ENCODE measurements at places on chromosomes 7 and 10. TPM values are rescaled to one million over a fixed set of nuclear protein-coding genes. Genes with fewer than 3 reads are reported as not detected.

- DNase-seq = no peak
Observed at GRCh38 chr10:90302758-90303481, 554.9 kb downstream of the HTR7 start.

DNA sequence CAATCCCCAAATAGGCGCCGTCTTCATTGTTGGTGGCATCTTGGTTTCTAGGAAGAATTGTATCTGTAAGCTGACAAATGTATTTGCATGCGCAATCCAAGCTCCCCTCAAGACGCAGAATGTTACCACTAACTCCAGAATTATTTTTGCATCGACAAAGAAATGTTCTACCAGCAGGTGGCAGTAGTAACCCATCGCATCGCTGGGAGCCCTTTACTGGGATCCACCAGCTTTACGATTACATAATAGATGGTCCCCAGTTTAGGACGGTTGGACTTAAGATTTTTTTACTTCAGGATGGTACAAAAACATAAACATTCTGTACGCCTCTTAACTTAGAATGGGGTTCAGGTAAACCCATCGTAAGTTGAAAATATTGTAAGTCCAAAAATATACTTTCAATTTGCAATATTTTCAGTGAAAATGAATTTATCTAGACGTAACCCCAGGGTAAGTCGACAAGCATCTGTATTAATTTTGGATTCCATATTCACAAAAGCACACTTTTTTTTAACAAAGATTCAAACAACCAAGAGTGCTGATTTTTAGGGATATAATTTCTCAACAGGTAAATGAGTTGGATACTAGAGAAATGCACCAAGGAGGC lies 114.0 kb upstream of the COBL start:
- DNase-seq = peak; percentile 89

DNA sequence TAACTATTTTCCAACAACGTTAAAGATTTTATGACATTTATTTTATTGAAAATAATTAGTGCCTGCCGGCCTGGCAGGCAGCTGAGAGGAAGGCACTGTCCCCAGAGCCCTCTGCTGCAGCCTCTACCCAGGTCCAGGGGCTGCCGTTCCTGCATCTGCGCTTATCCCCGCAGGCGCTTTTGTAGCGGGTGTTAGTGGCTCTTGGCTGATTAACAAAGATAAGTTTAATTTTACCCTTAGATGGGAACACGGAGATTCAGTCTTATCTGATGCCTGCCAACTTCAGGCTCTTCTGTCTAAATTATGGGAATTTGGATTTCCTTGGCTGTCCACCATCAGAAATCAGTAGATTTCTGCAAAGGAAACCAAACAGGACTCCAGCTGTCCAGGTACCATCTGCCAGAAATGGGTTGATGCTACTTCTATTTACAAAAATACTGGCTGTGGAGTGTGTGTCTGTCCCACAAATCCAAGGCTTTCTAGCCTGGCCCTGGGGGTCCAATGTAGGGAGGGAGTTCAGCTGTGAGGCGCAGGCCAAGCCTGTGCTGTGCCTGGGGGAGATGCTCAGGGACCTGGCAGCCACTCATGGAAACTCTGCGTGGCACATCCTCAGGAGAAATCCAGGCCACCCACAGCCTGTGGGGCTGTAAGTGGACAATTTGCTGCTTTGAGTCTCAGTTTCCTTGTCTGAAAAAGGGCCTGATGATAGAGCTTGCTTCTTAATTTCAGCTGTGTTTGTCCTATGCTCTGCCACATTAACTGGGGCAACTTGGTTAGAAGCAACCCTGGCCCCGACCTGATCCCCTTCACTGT lies 62.0 kb upstream of the IGFBP3 start:
- no peak for DNase-seq

DNA sequence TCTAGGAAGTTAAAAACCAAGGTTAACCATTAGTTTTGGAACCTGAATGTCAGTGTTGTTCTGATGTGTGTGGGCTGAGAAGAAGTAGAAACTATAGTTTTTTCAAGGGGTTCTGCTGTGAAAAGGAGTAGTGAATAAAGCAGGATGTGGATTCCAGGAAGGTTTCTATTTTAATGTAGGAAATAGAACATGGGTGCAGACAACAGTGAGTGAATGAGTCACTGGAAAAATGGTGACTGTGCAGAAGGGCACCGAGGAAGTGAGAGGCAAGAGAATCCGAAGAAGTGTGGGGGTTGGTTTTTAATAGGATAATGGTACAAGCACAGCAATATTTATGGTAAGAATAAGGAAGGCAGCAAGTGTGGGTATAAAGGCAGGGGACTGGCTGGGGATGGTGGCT lies 120.4 kb downstream of the ARHGAP21 start:
- DNase-seq = no peak

DNA sequence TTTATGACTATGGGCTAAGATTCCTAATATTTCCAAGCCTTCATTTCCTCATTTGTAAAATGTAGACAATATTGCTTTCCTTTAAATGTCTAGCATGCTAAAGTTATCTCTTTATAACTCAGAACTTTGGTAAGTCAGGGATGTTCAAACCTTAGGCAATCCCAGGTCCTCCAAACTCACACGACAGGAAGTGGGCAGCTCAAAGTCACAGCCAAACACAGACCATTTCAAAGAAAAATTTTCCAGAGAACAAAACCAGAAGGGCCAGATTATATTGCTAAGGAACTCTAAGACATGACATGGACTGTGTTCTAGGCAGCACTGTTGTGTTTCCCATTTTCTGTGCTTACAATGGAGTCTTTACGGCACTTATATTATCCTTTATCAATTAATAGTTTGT lies 87.8 kb upstream of the DYNC1I1 start:
- DNase-seq = no peak

DNA sequence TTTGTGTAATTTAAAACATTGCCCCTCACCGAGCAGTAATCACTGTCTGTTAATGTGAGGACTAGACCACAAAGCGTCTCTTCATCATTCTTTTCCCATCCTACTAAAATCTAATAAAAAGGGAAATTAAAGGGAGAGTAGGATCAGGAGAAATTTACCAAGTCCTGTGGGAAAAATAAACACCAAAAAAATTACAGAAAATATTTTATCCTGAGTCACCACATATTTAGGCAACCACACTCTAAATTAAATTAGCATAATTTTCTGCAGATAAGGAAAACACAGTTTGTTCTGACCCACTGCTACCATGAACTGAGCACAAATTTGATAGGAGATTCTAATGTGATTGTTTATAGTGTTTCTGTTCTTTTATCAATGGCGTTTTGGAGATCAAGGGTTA lies 49.3 kb downstream of the CCDC6 start:
- no peak for DNase-seq

DNA sequence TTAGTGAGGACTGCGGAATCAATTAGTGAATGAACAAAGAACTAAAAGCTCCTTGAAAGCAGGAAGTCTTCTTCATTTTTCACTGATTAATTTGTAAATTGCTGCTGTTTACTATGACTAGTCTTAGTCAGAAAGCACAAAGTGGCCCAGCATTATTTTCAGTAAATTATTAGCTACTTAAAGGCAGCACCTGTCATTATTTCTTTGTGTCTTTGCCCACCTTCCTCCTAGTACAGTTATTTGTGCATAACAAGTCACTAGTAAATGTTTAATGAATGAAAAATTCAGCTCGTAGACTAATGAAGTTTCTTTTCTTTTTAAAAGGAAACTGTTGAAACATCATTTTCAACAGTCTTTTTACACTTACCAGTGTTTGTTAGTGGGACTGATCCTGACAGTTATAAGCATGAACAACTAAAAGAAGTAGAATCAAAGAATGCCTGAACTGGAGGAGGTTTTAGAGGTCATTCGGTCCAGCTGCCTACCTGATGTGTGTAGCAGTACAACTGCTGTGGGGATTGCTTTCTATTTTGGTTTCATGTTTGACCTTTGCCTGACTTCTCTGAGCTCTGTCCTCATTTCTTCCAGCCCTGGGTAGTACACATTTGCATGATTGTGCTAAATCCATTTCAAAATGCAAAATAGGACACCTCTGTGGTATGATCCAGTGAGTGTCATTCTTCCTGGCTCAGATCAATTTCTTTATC lies 140.0 kb upstream of the PHYHIPL start:
- DNase-seq = no peak

GRCh38 chr7:8343556-8343955 lies 81.6 kb upstream of the ICA1 start:
- no peak for DNase-seq

- no peak for DNase-seq
Observed at GRCh38 chr10:15451137-15452094, 80.3 kb upstream of the FAM171A1 start.

- DNase-seq = no peak
Observed at GRCh38 chr10:107994621-107995270, 830.2 kb upstream of the SORCS1 start.

DNA sequence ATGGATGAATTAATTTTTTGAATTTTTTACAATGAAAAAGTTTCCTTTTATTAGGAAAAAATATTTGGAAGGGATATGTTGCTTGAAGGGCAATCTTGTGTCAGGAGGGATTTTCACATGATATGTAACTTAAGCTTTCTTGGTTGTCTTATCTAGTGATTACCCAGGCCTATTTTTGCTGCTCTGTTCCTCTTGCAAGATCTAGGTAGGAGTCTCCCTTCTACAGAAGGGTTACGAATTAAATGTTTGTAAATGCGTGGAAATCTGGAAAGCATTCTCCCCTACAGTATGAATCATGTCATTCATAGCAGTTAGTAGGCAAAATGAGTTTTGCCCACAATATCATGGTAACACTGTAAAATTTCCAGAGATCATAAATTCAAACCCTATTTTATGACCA lies 57.7 kb upstream of the CDK14 start:
- DNase-seq = no peak

DNA sequence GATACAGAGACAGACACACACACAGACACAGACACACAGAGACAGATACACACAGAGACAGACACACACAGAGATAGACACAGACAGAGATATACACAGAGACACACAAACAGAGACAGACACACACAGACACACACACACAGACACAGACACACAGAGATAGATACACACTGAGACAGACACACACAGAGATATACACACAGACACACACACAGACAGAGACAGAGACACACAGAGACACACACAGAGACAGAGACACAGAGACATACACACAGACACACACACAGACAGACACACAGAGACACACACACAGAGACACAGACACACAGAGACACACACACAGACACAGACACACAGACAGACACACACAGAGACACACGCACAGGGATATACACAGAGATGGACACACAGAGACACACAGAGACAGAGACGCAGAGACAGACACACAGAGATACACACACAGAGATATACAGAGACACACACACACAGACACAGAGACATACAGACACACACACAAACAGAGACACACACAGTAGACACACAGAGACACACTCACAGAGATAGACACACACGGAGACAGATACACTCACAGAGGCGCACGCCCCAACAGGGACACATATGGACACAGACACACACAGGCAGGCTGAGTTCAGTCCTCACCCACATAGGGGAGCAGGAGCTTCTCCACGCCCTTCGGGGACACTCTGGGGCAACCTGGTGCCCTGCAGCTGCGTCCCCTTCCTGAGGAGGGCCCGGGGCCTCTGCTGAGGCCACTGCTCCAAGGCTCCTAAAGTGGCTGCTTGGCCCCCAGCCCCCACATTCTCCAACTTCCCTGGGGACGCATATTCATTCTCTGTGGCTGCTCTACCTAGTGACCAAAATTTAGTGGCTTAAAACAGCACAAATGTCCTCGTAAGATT lies 10.3 kb upstream of the PPP2R2D start:
- DNase-seq = no peak

- no peak for DNase-seq
Observed at GRCh38 chr10:3691482-3691881, 93.5 kb downstream of the KLF6 start.

Gene MAT1A
- 0.03 TPM for total RNA-seq

Gene HGF
- not detected for total RNA-seq

Gene VAX1
- not detected for total RNA-seq

Gene BTBD16
- 4.7 TPM for total RNA-seq

Gene C7orf57
- total RNA-seq = not detected

Gene TFEC
- total RNA-seq = not detected

Data from HT-29 (cell line).